Kidney glomerular epithelial cell (primary cell): ENCODE measurements at places on chromosomes 16 and 17.

DNA sequence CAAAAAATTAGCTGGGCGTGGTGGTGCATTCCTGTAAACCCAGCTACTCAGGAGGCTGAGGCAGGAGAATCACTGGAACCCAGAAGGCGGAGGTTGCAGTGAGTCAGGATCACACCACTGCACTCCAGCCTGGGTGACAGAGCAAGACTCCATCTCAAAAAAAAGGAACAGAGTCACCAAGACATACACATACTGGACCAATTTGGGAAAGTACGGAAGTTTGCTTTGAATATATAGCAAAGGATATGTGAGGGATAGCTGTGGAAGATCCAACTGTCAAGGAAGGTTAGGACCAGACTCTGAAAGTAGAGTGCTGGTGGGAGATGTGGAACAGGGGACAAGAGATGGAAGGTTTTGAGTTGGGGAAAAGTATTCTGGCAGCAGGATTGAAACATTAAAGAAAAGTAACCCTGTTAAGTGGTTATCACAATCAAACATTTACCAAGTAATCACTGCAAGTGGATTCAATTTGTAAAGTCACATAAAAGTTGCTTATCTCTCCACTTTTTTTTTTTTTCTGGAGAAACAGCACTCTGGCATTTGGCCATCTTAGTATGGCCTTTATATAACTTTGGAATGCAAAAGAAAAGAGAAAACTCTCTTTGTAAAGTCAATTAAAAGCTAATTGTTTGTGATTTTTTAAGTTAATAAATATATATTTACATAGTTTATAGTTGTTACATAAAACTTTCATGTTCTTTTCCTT is 259.4 kb upstream of the TBX2 start:
- DNase-seq: no peak

DNA sequence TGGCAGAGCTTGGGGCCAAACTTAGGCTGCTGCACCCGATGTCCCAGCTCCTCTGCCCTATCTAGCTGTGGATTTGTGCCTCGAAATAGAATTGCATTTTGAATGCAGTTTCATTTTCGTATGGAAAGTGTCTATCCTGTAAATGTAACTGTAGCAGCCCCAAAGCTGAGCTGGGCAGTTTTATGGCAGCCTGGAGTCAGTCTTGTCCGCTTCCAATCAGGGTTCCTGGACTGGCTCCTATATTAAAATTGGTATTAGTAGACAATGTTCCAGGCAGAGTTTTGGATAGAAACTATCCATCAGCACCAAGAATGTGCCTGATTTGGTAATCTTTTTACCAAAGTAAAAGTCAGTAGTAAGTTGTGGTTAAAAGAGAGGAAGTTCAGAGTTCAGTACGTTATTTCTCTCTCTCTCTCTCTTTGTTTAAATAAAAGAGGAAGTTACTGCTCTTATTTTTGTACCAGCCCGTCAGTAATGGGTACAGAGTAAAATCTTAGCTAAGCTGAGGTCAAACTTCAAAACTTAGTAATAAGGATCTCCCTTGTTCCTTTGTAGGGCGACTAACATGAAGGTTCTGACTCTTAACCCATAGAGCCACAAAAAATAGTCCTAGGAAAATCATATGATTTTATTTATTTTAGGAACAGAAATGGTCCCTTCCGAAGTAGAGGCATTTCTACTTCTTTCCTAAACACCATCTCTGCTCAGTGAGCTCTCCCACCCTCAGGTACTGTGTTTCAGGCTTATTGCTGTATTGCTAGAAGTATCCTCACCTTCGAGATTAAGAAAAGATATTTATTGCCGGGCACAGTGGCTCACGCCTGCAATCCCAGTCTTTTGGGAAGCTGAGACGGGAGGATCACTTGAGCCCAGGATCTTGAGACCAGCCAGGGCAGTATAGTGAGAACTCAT is 28.0 kb downstream of the PRKCB start:
- DNase-seq: no peak

- no peak for DNase-seq
Observed at GRCh38 chr17:48588074-48588415, 2.0 kb downstream of the HOXB3 start.

DNA sequence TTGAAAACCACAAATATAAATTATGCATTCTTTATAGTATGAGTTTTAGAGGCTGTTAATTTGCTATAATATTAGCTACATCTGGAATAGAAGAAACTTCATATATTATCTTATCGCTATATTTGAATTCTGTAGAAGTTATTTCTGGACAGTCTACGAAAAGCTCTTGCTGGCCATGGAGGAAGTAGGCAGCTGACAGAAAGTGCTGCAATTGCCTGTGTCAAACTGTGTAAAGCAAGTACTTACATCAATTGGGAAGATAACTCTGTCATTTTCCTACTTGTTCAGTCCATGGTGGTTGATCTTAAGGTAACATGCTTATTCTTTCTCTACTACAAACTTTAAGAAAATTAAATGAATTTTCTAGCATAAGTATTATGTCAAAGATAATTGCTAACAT is 96.8 kb downstream of the OMG start:
- DNase-seq: no peak

GRCh38 chr17:80970044-80970761 is 21.4 kb upstream of the CHMP6 start:
- DNase-seq: no peak

GRCh38 chr16:54862529-54862928 is 68.1 kb upstream of the IRX5 start:
- DNase-seq: no peak

- no peak for DNase-seq
Observed at GRCh38 chr16:13093661-13094060, 192.3 kb downstream of the SHISA9 start.

DNA sequence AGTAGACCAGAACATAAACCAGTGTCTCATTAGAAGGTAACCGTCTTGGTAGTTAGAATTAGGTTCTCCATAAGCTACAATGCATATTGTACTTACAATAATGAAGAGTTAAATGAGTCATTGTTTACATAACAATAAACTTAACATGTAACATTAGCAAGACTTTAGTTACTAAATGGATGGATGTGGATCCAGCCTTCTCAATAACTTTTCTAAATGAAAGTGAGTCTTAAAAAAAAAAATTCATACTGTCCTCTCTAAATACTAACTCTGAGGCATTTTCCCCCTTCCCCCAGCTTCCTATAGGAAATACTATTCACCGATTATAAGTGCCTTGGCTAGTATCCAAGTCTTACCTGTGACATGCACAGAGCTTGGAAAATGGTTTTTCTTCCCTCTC is 155.3 kb downstream of the CYB561 start:
- no peak for DNase-seq

DNA sequence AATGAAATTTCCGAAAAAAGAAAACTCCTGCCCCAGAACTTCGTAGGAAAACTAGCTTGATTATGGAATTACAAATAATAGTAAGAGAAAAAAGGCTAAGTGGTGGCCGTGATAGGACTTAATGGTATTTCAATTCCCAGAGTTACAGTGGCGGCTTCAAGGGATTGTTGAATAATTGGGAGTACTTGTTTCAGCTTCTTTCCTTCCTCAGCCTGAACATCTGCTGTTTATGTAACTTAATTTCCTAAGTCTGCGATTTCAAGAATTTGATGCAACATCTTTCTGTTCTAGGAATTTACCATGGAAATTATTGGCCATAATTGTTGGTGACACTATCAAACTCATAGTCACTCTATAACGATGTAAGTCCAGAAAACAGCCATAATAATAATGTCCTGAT is 684 bp upstream of the APPBP2 start:
- no peak for DNase-seq

DNA sequence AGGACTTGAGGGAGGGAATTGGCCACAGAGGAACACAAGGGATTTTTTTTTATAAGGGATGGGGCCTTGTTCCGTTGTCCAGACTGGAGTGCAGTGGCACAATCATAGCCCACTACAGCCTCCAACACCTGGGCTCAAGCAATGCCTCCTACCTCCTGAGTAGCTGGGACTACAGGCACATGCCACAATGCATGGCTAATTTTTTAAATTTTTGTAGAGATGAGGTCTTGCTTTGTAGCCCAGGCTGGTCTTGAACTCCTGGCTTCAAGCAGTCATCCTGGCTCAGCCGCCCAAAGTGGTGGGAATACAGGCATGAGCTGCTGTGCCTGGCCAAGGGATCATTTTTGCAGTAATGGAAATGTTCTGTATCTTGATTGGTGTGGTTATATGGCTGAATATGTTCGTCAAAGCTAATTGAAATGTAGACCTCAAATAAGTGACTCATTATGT is 56.9 kb downstream of the VMP1 start:
- DNase-seq: no peak

GRCh38 chr17:80092959-80093358 is 8.4 kb upstream of the GAA start:
- no peak for DNase-seq

GRCh38 chr17:58061672-58062071 is 21.5 kb upstream of the DYNLL2 start:
- no peak for DNase-seq

DNA sequence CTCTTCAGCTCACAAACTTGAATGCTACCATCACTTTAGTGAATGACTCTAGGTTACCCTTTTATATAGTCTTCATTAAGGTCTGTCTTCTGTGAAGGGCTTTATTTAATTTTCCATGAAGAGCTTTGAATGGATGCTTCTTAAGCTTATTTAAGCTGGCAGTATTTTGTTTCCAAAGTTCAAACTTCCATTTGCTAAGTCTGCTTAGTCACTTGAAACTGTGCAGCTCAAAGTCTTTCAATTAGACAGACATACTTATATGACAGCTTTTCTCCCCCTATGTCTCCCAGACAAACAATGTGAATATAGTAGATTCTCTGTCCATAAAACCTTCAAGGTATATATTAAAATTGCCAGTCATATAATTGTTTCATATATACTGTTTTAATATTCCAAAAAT is 23.5 kb downstream of the TXNDC11 start:
- DNase-seq: no peak

GRCh38 chr16:78034530-78034929 is 12.2 kb downstream of the CLEC3A start:
- no peak for DNase-seq

DNA sequence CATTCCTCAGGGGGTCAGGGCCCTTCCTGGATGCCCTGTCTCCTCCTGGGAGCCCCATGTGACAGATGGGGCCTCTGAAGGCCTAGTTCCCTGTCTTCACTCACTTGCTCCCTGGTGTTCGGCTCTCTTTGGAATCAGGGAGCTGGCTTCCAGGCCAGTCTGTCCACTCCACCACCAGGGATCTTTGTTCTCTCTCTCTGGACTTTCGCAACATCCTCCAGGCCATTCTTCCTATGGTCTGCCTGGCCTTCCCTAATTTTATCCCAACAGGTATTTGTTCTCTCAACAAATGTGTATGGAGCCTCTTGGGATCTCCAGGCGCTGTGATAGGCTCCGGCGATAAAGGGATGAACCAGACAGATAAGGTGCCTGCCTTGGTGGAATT is 286.4 kb downstream of the CPPED1 start:
- no peak for DNase-seq

DNA sequence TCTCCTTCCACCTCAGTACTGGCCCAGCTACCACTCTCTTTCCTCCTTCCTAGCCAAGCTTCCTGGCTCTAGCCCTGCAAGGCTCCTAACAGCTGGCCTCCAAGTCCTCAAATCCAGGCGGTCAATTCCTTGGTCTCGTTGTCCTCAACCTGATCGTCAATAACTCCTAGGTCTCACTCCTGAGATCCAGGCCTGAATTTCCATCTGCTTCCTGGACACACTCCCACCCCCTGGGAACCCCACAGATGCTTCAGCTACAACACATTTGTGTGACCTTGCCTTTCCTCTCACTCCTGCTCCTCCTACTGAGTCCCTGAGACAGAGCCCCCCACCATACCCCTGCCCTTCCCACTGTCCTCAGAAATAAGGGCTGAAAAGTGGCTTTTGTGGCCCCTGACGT is 2.3 kb downstream of the ENKD1 start:
- DNase-seq: no peak

DNA sequence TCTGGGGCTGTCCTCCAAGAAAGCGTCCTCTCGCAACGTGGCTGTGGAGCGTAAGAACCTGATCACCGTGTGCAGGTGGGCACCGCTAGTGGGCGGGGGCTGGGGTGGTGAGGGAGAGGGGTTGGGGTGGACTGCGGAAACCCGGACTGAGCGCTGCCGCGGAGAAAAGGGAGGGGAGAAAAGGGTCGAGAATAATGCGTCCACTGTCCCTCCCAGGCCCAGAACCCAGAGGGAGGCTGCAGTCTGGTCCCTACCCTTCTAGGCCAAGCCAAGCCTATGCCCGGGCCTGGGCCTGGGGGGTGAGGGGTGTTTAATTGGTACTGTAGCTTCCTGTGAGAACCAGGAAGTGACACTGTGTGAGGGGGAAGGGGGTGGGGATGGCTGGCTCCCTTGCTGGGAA is 464 bp downstream of the RUNDC3A start:
- DNase-seq: no peak

DNA sequence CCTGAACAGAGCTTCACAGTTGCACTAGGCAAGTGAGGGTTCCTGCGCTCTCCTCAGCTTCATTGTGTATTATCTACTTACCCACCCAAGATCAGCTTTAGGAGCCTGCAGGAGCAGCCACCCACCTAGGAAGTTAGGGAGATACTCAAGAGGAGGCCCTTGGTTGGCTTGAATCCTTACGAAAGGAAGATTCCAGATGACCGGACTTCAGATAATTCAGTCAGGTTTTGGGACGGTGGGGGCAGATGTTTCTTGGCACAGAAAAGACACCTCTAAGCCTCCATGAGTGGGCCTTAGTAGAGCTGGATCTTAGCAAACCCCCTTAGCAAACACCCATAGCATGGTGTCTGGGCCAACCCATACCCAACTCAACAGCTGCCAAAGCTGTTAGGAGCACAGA is 2.4 kb upstream of the CBFB start:
- no peak for DNase-seq

DNA sequence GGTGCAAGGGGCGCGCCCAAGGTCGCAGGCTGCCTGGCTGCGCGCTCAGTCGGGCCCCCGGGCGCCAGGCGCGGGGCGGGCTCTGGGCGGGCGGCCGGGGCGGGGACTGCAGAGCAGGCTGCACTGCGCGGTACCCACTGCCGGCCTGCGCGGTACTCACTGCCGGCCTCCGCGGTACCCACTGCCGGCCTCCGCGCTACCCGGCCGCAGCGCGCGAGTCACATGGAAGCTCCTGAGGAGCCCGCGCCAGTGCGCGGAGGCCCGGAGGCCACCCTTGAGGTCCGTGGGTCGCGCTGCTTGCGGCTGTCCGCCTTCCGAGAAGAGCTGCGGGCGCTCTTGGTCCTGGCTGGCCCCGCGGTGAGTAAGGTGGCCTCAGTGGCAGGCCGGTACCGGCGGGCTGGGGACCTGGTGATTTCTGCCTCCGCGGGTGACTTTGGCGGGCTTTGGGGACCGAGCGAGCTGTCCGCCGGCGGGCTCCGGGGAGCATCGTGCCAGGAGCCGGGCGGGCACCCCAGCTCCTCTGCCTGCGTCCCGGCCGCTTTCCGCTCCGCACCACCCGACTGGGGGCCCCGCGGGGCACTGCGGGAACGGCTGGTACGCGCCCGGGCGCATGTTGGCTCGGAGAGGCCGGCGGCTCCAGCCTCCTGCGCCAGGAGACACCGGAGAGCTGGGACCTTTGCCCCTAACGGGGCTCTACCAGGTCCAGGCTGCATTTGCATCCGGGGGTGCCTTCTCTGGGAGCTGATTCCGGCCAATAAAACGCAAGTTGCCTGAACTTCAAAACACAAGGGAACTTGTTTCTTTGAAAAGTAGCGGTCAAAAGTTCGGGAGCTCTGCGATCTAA is at the start of gene SLC47A1:
SLC47A1 (plus strand) TSS at position 137 of the 844 bp plus-strand sequence; CDS start at position 223, 86 bp downstream.
- no peak for DNase-seq

- DNase-seq: no peak
Observed at GRCh38 chr17:47172696-47173565, 16.2 kb downstream of the CDC27 start.
